GM03348 (cell line): ENCODE measurements at places on chromosomes 4 and X.

DNA sequence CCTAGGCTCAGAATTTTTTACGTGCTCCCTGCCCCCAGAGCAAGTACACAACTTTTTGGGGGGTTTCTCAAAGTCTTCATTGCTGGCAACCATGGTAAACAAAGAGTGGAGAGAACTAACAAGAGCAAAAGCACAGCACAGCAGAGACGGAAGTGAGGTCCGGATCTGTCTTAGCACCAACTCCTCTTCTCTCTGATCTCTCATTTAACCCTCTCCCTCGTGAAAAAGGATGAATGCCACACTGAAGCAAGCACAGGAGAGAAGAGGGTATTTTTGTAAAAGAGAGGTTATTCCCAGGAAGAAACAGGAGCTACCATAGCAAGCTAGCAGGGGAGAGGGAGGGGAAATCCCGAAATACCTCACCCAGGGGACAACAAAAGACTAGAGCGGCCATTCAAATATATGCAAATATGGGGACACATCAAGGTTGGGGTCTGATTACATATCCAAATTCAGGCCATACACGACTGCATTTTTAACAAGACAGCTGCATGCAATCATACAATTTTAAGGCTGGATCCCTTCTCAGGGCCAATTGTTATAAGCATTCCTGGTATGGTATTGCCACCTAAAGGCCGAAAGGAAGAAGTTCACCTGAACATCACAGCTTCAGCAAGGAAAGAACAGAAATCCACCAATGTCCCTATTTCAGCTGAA, 46.6 kb downstream of the CD40LG start:
- DNase-seq, result peak; percentile 53

- DNase-seq, result peak; percentile 63
These were observed at the start of gene PF4V1 for GRCh38 chr4:73853246-73853704. Gene PF4V1, plus strand, starts transcription at chr4:73853296. Its CDS starts 67 bp downstream, at chr4:73853363.

DNA sequence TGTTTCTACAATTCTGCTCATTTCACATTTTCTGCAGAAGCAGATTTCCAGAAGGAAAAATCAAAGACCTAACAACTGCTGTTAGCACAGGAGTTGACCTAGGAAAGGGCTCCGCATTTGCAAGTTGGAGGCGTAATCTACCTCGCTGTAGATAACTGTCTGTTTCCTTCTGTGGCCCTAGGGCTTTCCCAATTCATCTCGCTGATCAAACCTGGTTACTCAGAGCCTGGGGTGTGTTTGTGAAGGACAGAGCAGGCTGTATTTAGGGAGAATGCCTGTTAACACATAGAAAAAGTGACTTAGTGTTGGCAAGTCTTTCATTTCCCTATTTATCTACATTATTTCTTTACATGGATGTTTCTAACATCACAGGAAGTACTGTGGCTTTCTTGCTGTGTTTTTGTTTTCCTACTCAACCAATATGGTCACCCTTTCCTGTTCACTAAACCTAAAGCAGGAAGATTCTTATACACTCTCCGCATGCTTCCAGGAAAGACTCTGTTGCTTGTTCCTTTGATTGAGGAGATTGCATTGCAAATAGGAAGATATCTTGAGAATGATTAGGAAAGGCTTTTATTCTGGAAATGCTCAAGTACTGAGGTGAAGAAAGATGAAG, 40.5 kb downstream of the AGA start:
- no peak for DNase-seq

- DNase-seq, result no peak
These were observed at the start of gene STAP1 for GRCh38 chr4:67558493-67558892. Gene STAP1, plus strand, starts transcription at chr4:67558727. Its CDS starts 83 bp downstream, at chr4:67558810.

- DNase-seq, result no peak
These were observed 161.6 kb upstream of the SPRY1 start for GRCh38 chr4:123234955-123235354.

- DNase-seq, result peak; percentile 67
These were observed 55.0 kb upstream of the PAK3 start for GRCh38 chrX:111041018-111041462.
